Upper lobe of right lung (tissue), 1 donor: ENCODE measurements at places on chromosomes 12 and 14. TPM values are rescaled to one million over a fixed set of nuclear protein-coding genes. Genes with fewer than 3 reads are reported as not detected.

GRCh38 chr14:39875028-39875427 lies 442.8 kb upstream of the FBXO33 start:
- H3K4me1 ChIP-seq: no peaks in the 10 kb centered on the region
- DNase-seq: no peak

- H3K36me3 ChIP-seq: no peaks in the 10 kb centered on the region
- H3K27me3 ChIP-seq: no peaks in the 10 kb centered on the region
- no peak overlapping the region for H3K4me3 ChIP-seq
- no peak overlapping the region for H3K27ac ChIP-seq
- DNase-seq: no peak
- no peaks in the 10 kb centered on the region for H3K4me1 ChIP-seq
Observed at GRCh38 chr14:99552021-99552553, 51.9 kb downstream of the CCDC85C start.

- H3K27me3 ChIP-seq: no peaks in the 10 kb centered on the region
- no peak overlapping the region for H3K4me3 ChIP-seq
- H3K36me3 ChIP-seq: no peaks in the 10 kb centered on the region
- no peak overlapping the region for H3K27ac ChIP-seq
- no peak for DNase-seq
- no peaks in the 10 kb centered on the region for H3K4me1 ChIP-seq
Observed at GRCh38 chr12:111228916-111229666, 139.8 kb downstream of the PHETA1 start.

DNA sequence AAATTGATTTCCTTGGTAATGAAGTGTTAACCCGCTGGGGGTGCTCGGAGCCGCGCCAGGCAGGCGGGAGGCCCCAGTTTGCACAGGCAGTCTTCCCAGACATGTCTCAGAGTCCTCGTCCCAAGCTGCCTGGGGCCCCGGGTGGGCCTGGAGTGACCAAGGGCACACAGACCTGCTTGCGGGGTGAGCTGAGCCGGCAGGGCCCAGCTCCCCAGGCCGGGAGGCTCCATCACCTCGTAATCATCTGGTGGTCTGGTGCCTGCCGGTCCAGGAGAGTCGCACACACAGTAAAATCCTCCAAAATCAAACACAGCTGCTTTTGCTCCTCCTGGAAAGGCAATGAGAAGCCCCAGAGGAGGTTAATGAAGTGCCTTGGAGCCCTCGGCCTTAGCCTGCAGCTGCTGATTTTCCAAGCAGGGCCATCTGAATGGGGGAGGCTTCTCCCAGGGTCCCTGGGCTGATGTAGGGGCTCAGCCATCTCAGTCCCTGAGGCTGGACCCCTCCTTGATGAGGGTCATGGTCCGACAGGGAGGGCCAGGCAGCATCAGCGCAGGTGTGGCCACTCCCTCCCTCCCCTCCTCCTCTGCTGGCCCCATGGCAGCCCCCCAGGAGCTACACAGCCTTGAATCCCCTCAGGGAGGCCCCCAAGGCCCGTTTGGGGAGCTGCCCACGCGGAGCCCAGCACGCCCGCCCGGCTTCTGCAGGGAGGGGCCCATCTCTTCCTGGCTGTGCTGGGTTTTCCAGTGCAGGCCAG lies 39.4 kb upstream of the FBRSL1 start:
- H3K27me3 ChIP-seq: peaks cover 9% of the 10 kb centered on the region
- H3K4me1 ChIP-seq: no peaks in the 10 kb centered on the region
- DNase-seq: no peak
- H3K36me3 ChIP-seq: no peaks in the 10 kb centered on the region
- H3K4me3 ChIP-seq: no peak overlapping the region

TSPAN11 gene
- 7.8 TPM for total RNA-seq

DNA sequence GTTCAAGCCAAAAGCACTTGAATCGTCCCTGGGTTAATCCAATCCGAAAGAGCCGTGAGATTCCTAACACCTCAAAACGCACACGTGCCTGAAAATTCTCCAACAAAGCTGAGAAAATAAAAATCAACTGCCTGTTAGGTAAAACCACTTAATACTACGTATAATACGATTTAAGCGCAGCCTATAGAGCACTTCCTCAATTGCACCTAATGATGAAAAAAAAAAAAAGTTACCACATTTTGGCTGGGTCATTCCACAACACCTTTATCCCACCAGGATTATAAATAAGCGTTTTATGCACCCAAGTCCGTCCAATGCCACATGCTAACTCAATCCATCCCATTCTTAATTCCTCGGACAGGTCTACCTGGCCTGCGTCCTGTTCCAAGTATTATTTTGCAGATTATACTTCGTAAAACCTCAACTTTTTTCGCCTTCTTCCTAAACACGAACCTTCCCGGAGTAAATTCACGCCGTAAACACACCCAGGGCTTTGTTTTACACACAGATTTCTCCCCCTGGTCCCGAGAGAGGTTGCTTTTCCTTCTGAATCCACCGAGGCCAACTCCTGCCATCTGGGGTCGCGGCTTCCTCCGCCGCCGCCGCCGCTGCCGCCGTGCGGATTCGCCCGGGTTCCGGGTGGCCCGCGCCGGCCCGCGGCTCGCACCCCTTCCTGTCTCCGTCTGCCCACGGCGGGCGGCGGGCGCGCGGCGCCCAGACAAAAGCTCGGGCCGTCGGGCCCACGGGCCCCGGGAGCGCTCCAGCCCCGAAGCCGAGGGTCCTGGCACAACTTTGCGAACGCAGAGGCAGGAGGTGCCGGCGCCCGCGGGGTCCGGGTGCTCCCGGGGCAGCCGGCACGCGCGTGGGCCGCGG lies 66.2 kb downstream of the RNF34 start:
- DNase-seq: peak; percentile 71
- no peaks in the 10 kb centered on the region for H3K36me3 ChIP-seq
- no peaks in the 10 kb centered on the region for H3K27me3 ChIP-seq
- peak overlapping the region; percentile 51 for H3K4me3 ChIP-seq
- peaks cover 17% of the 10 kb centered on the region for H3K4me1 ChIP-seq

DNA sequence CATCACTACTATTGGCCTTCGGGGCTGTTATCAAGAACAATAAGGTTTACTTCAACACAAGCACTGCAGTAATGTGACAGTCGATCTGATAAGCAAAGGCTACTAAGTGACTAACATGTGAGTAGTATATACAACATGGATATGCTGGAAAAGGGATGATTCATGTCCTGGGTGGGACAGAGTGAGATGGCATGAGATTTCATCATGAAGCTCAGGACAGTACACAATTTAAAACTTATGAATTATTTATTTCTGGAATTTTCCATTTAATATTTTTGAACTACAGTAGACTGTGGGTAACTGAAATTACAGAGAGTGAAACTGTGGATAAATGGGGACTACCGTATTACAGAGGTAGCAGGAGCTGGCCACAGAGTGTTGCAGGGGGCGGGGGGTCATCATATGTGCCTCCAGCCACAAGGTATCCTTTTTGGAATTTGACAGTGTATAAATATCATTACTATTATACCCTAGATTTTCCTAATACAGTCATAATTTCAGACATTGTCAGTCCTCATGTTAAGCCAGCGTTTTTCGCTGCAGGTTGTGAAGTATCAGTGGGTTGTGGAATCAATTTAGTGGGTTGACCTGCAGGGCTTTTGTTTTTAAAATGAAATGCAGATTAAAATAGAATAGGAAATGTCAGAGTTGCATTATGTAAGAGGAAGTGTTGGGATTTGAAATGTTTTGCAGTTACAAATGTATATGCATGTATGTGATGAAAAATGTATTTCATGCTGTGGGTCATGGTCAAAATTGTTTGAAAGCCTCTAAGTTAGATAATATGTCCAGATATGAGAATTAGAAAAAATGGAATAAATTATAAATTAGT lies 148.0 kb upstream of the NUDT4 start:
- no peak overlapping the region for H3K4me3 ChIP-seq
- no peaks in the 10 kb centered on the region for H3K36me3 ChIP-seq
- H3K4me1 ChIP-seq: no peaks in the 10 kb centered on the region
- H3K27me3 ChIP-seq: no peaks in the 10 kb centered on the region
- no peak for DNase-seq

DNA sequence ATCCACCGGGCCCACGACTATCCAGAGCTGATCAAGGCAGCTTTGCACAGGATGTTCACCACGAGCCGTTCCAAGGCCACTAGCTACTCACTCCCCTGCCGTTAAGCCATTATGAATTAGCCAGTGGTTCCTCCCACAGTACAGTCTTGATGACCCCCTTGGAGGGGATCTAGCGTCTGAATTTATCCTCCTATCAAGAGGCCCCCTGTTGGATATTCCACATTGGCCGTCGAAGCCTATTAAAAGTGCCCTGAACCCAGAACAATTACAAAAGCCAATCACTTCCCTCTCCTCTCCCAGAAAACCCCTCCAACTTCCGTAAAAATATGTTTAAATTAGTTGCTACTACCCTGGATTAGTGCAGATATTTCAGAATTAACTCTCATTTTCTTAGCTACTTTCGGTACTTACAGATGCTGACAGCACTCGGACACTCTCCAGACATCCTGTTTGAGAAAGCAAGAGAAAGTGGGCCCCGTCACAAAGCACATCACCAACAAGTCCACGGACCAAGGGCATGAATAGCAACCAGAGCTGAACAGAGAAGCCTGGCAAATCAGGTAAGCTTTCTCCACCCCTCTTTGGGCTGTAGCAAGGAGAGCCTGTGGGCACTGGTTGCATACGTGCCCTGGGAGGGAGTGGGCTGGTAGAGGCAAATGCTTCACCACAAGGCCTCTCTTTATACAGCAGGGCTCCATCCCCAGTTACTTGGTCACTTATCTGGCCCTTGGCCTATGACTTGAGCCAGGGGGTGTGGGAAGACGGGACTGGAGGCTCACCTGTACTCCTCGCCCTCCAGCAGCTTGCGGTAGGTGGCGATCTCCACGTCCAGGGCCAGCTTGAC lies 5.3 kb downstream of the KRT3 start:
- H3K4me1 ChIP-seq: peaks cover 3% of the 10 kb centered on the region
- DNase-seq: peak; percentile 32
- peaks cover 58% of the 10 kb centered on the region for H3K27me3 ChIP-seq
- no peak overlapping the region for H3K4me3 ChIP-seq
- H3K27ac ChIP-seq: no peak overlapping the region

DNA sequence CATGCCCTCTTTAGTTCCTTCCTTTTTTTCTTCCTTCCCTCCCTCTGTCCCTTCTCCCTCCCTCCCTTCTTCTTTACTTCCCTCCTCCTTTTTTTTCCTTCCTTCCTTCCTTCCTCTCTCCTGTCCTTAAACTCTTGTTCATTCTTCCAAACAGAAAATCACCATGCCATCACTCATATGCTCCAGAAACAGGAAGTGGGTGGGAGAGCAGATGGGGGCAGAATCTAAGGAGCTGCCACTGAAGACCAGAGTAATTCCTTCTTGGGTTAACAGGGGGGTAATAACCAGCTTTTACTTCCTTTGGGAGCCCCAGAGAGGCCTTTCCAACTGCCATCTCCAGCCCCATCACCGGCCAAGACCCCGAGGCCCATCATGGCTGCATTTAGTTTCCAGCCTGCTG lies 51.2 kb downstream of the SVOP start:
- no peak overlapping the region for H3K4me3 ChIP-seq
- H3K27ac ChIP-seq: no peak overlapping the region
- H3K4me1 ChIP-seq: no peaks in the 10 kb centered on the region
- H3K36me3 ChIP-seq: no peaks in the 10 kb centered on the region

- H3K27me3 ChIP-seq: no peaks in the 10 kb centered on the region
- peak overlapping the region; percentile 79 for H3K27ac ChIP-seq
- H3K4me3 ChIP-seq: peak overlapping the region; percentile 83
Observed at GRCh38 chr14:96039633-96040311, 610 bp downstream of the C14orf132 start.

FAM186B gene
- 0.75 TPM for total RNA-seq

DNA sequence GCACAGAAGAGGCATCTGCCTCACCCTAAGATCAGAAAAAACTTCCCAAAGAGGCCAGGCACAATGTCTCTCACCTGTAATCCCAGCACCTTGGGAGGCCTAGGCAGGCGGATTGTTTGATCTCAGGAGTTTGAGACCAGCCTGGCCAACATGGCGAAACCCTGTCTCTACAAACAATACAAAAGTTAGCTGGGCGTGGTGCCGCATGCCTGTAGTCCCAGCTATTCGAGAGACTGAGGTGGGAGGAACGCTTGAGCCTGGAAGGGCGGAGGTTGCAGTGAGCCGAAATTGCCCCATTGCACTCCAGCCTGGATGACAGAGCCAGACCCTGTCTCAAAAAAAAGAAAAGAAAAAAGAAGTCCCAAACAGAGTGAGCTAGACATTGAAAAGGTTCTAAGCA lies 4.5 kb downstream of the ZBTB1 start:
- no peaks in the 10 kb centered on the region for H3K27me3 ChIP-seq
- DNase-seq: no peak
- H3K36me3 ChIP-seq: no peaks in the 10 kb centered on the region

PTPRQ gene
- 9.8 TPM for total RNA-seq

DNA sequence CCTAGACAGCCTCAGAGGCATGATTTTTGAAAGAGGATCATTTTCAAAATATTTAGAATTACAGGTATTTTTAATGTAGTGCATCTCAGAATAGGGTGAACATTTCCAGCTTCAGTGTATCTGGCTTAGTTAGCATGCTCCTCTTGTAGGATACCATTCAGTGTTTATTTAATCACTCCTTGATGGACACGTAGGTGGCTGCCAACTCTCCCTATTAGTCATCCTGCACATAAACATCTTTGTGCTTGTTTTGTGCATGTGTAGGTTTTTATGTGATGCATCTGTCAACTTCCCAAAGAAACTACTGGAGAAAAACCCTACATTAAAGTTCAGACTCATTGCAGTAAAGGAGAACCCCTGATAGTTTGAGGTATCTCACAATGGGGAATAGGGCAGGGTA lies 52.5 kb upstream of the RBM19 start:
- H3K27me3 ChIP-seq: no peaks in the 10 kb centered on the region
- no peak overlapping the region for H3K27ac ChIP-seq
- H3K36me3 ChIP-seq: no peaks in the 10 kb centered on the region

DNA sequence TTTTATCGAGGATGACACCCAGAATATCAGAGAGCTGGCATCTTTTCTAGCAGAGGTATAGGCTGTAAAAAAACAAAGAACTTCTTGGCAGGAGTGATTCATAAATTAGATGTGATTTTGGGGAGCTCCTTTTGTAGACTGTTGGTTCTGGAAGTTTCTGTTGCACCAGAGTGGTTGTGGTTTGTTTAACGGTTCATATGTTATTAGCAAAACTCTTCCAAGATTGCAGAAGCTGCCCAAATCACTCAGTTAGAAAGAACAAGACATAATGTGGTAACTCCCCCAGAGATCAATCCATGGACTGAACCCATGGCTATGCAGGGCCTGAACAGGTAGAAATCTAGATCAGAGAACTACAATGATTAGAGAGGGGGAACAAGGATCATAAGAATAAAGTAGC lies 6.7 kb upstream of the RNASE10 start:
- no peak overlapping the region for H3K4me3 ChIP-seq
- DNase-seq: no peak
- no peaks in the 10 kb centered on the region for H3K27me3 ChIP-seq
- no peak overlapping the region for H3K27ac ChIP-seq
- no peaks in the 10 kb centered on the region for H3K36me3 ChIP-seq

DNA sequence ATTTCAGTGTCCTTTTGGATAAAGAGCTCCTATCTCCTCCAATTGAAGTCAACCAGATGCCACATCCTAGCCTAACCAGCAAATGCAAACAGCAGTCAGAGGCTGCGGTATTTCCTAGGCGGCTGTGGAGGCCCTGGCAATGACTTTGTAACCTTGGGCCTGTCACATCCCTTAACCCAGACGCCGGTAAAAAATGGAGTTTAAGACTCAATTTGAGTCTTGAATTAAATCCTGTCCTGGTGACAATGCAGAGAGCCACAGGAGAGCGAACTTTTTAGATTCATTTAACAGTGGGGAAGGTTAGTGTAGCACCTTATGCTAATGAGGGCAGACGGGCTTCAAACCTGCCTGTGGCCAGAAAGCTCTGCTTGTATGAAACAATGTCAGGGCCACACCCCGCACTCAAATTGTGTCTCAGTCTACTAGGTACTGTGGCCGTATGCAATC lies 1.3 kb downstream of the C12orf75 start:
- no peaks in the 10 kb centered on the region for H3K27me3 ChIP-seq
- no peak overlapping the region for H3K4me3 ChIP-seq
- no peak for DNase-seq
- no peak overlapping the region for H3K27ac ChIP-seq
- peaks cover 4% of the 10 kb centered on the region for H3K4me1 ChIP-seq
- no peaks in the 10 kb centered on the region for H3K36me3 ChIP-seq
